CD8-positive, alpha-beta memory T cell (primary cell): ENCODE measurements at places on chromosomes 1 and 21. TPM values are rescaled to one million over a fixed set of nuclear protein-coding genes. Genes with fewer than 3 reads are reported as not detected.

- no peaks in the 10 kb centered on the region for H3K4me1 ChIP-seq
- H3K27me3 ChIP-seq: peaks cover 3% of the 10 kb centered on the region
- no peaks in the 10 kb centered on the region for H3K36me3 ChIP-seq
- no peak for DNase-seq
- H3K27ac ChIP-seq: no peak overlapping the region
Observed at GRCh38 chr1:214146523-214146922, 134.4 kb upstream of the SMYD2 start.

GRCh38 chr1:8985915-8986813 is 40.1 kb downstream of the SLC2A7 start:
- no peaks in the 10 kb centered on the region for H3K27me3 ChIP-seq
- DNase-seq: no peak
- H3K36me3 ChIP-seq: no peaks in the 10 kb centered on the region

- no peaks in the 10 kb centered on the region for H3K36me3 ChIP-seq
- no peak overlapping the region for H3K27ac ChIP-seq
- DNase-seq: no peak
- H3K27me3 ChIP-seq: peaks cover 6% of the 10 kb centered on the region
- H3K4me3 ChIP-seq: no peak overlapping the region
- peaks cover 21% of the 10 kb centered on the region for H3K4me1 ChIP-seq
Observed at GRCh38 chr1:151512801-151513625, 1.8 kb downstream of the CGN start.

DNA sequence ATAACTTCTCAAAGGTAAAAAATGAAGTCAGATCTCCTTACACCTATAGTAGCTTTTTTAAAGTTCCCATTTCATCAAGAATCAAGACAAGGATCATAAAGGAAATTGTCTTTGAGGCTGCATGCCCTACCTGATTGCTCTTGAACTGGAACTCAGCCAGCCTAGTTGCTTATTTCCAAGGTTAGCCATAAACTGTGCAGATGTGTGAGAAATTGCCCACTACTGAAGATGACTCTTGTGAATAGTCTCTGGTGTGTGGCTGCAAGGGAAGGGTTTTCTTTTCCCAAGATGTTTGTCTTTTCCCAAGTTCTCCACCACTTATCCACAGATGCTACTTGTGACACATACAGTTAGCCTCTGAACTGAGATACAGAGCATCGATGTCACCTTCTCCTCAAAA is 81.7 kb upstream of the DUSP10 start:
- no peaks in the 10 kb centered on the region for H3K36me3 ChIP-seq
- no peak overlapping the region for H3K4me3 ChIP-seq
- no peaks in the 10 kb centered on the region for H3K27me3 ChIP-seq
- DNase-seq: no peak
- peaks cover 8% of the 10 kb centered on the region for H3K4me1 ChIP-seq

- H3K27ac ChIP-seq: no peak overlapping the region
- no peaks in the 10 kb centered on the region for H3K4me1 ChIP-seq
- no peaks in the 10 kb centered on the region for H3K27me3 ChIP-seq
Observed at GRCh38 chr1:192358822-192359221, 42.0 kb downstream of the RGS21 start.

DNA sequence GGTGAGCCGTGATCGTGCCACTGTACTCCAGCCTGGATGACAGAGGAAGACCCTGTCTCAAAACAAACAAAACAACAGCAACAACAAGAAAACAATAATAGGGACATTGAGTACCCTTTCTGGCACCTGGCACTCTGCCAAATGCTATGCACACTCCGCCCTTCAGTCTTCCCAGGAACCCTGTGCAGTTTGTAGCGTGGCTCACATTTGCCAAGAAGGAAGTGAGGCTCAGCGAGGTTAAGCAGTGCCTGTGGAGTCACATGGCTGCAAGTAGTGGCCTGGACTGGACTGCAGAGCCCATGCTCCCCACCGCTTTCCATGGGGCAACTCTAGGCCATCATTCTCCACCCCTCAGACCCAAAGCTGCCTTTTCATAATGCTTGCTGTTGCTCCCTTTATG is 5.3 kb upstream of the EVA1B start:
- no peak overlapping the region for H3K4me3 ChIP-seq
- H3K4me1 ChIP-seq: peaks cover 10% of the 10 kb centered on the region
- no peak overlapping the region for H3K27ac ChIP-seq
- no peak for DNase-seq
- H3K36me3 ChIP-seq: no peaks in the 10 kb centered on the region
- no peaks in the 10 kb centered on the region for H3K27me3 ChIP-seq

DNA sequence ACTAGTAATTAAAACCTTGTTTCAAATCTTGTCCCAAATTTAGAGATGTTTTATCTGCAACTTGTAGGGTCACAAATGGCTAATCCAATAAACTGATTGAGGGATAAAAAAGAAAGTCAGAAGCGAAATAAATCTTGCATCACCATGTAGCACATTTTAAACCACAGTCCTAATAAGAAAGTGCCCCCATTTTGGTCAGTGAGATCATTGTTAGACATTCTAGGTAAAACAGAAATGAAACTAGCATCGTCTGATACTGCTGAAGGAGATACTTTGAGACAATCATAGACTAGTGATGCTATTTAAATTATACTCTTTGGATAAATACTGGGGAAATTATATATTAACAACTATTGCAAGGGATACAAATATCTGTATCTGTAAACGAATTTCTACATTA is 247.9 kb downstream of the AMY1C start:
- no peaks in the 10 kb centered on the region for H3K27me3 ChIP-seq
- no peak overlapping the region for H3K4me3 ChIP-seq
- no peaks in the 10 kb centered on the region for H3K4me1 ChIP-seq

DNA sequence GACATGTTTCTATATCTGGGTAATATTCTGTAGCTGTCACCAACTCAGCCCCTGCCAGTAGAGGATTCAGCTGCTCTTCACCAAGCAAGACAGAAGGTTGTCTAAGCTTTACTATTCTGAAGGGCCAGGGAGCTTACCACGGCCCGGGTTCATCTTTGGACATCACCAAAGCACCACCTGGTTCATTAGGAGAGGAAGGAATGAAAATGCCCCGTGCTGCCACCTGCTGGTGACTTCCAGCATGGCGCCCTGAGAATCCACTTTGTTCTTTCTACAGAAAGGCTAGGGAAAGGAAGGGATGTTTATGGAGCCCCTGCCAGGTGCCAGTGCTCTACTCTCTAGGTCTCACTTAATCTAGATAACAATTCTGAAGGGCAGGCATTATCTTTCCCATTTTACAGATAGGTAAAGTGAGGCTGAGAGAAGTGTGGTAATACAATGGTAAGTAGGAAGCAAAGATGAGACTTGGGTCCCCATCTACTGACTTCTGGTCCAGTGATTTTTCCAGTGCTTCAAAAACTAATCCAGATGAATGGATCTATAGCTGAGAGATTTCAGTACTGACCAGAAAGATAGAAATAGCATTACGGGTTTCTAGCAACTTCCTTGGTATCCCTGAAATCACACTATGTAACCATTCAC is 79.5 kb downstream of the BEND5 start:
- no peaks in the 10 kb centered on the region for H3K27me3 ChIP-seq
- DNase-seq: no peak
- H3K4me3 ChIP-seq: no peak overlapping the region
- H3K27ac ChIP-seq: no peak overlapping the region
- H3K4me1 ChIP-seq: no peaks in the 10 kb centered on the region

GRCh38 chr1:174291059-174291458 is 131.7 kb downstream of the RABGAP1L start:
- no peak overlapping the region for H3K27ac ChIP-seq
- H3K4me3 ChIP-seq: no peak overlapping the region
- DNase-seq: no peak
- no peaks in the 10 kb centered on the region for H3K27me3 ChIP-seq
- H3K4me1 ChIP-seq: no peaks in the 10 kb centered on the region
- peaks cover 10% of the 10 kb centered on the region for H3K36me3 ChIP-seq

The PGLYRP4 gene
- not detected for polyA plus RNA-seq

The CCT8 gene
- polyA plus RNA-seq: 138 TPM

The PCP4 gene
- not detected for polyA plus RNA-seq

The AGPAT3 gene
- 15.9 TPM for polyA plus RNA-seq
